Activated T-cell treated with anti-CD3 and anti-CD28 coated beads, Interleukin-2, amount 50 U/mL, for 4 hours (primary cell): ENCODE measurements at places on chromosomes 5 and 9. TPM values are rescaled to one million over a fixed set of nuclear protein-coding genes. Genes with fewer than 3 reads are reported as not detected.

The PCDHA4 gene
- 0.08 TPM for total RNA-seq

GRCh38 chr9:18942801-18943200, 90.2 kb downstream of the SAXO1 start:
- DNase-seq: no peak

DNA sequence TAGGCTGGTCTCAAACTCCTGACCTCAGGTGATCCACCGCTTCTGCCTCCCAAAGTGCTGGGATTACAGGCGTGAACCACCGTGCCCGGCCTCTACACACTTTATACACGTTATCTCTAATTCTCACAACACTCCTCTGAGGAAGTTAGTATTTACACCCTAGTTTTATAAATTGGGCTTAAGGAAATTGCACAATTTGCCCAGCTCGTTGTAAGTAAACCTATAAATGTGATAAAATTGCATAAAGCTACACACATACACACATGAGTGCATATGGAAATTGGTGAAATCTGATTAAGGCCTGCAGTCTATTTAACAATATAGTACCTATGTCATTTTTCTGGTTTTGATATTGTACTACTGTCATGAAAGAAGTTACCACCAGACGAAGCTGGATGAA, 4.4 kb upstream of the SLC4A9 start:
- DNase-seq: no peak

DNA sequence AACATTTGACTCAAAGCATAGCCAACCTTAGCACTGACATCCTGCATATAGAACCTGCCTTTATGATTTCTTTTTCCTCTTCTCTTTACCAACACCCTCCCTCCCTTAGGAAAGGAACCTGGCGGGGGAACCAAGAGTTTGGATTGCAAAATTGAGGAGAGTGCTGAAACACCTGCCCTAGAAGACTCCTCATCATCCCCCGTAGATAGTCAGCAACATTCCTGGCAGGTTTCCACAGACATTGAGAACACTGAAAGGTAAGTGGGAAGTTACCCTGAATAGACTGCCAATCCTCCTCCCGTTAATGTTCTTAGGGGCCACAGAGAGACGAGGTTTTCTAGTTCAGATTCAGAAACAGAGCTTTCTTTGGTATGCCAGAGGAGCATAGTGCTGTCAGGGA, 88.8 kb downstream of the RGS7BP start:
- DNase-seq: no peak
